Effector CD8-positive, alpha-beta T cell (primary cell): ENCODE measurements at places on chromosomes 5 and 9.

DNA sequence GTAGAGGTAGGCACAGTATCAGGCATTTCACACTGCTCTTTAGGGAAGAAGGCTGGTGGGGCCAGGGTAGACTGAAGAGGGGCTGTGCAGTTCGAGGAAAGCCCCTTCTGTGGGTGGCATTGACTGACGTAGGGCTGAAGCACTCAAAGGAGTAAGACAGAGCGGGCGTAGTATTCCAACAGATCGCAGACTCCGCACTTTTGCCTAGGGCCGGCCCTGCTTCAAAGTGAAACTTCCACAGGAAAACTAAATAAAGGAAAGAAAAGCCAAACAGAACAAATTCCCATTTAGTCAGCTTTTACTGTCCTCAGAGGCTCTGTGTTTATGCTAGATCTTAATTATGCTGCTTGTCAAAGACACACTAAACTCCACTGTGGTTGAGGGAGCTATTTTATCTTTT is 493.0 kb upstream of the WWC1 start:
- DNase-seq: no peak

GRCh38 chr5:150642567-150642927 is 2.1 kb downstream of the SYNPO start:
- no peak for DNase-seq

DNA sequence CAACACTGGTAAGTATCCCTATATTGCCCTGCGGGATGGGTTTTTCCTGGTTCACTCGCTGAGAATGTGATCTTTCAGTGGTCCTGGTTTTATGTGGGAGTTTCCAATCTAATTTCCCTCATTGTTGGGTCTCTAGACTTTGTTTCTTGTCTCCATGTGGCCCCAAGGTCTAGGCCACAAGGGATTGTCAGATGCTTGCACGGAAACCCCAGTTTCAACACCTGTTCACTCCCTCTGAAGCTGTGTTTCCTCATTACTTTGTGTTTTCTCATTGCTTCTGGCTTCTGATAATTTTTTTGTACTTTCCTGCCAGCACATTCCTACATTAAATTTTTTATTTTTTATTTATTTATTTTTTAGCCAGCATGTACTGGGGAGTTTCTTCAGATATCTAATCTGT is 191.5 kb downstream of the TTLL11 start:
- no peak for DNase-seq

GRCh38 chr5:42840269-42840668 is 28.6 kb upstream of the SELENOP start:
- DNase-seq: no peak

DNA sequence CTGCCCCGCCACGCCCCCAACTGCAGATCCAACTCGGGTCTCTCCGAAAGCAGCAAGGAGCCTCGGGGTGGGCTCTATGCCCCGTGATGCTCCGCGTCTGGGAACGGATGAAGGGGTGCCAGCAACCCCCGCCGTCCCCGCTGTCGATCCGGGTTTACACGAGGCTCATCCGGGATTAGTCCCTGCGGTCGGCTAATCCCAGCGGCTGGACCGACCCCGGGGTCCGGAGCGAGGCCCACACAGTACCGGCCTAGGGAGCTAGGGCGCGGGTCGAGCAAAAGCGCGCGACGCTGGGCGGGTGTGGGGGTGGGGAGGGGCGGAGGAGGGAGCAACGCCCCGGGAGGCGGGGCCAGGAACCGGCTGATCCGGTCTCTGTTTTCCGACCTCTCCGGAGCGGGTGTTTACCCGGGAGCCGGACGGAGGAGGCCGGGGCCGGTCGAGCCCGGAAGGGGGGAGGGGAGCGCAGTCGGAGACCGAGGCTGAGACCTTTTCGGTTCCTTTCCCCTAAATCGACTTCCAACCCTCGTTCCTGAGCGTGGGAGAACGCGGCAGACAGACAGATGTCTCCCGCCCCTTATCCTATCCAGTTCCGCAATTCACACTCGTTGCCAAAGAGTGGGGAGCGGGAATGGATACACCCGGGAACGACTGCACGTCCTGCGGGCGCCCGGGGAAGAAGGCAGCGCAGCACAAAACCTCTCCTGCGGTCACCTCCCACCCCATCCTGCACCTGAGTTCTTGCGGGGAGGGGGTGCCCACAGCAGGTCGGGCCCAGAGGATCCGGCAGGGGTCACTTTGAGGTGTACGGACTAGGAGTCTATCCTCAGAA is 28.6 kb downstream of the PCDH1 start:
- peak; percentile 51 for DNase-seq
